IPS DF 19.7 (cell line): ENCODE measurements at places on chromosomes 4 and X.

- DNase-seq = no peak
Observed at GRCh38 chr4:5448221-5448620, 260.1 kb downstream of the EVC2 start.

- no peak for DNase-seq
Observed at GRCh38 chr4:177191991-177192390, 117.7 kb upstream of the NEIL3 start.

DNA sequence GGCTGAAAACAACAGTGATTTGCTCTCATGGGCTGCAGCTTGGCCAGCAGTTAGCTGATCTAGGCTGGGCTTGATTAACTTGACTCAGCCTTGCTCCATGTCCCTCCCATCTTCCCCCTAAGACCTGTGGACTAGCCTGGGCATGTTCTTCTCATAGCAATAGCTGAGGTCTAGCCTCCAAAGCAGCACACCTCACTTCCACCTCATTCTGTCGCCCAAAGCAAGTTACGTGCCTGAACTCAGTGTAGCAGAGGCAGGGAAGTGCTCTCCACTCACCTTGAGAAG is 62.2 kb downstream of the EVC start:
- no peak for DNase-seq

DNA sequence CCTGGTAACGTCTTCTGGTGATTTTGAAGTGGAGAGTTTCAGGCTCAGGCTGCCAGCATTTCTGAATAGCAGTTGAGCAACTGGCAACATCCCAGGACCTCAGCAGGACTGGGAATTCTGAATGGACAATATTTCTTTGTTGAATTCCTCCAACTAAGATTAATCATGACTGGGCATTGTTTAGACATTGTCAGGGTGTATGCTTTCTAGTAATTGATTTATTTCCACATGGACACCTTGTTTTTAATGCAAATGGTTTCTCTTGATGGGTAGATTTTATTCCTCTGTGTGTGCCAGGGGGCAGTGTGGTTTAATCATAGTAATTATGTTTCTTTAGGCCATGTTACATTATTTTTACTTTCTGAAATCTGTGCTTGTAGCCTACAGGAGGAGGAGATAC is 1004.7 kb upstream of the LCORL start:
- DNase-seq = no peak

DNA sequence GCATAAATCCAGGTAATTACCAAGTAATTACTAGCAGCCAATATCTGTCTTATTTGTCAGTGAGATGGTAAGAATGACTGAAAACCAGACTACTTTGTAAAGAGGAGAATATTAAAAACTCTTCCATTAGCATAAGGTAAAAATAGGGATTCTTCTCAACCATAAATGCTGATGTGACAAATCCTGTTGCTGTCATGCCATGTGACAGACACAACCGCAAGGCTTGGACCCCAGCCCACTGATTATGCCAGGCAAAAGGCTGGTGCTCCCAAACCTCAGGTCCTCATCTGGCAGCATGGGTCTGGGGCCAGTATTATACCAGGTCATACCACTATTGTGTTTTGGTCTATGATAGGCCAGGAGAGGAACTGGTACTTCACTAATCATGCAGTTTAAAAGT is 181.1 kb downstream of the ADAMTS3 start:
- no peak for DNase-seq

- DNase-seq = no peak
Observed at GRCh38 chrX:97402903-97403302, 519.2 kb downstream of the RPA4 start.

- DNase-seq = no peak
Observed at GRCh38 chr4:60581919-60582536, 618.1 kb upstream of the ADGRL3 start.

GRCh38 chrX:152641256-152641875 is 3.7 kb downstream of the GABRQ start:
- DNase-seq = no peak

DNA sequence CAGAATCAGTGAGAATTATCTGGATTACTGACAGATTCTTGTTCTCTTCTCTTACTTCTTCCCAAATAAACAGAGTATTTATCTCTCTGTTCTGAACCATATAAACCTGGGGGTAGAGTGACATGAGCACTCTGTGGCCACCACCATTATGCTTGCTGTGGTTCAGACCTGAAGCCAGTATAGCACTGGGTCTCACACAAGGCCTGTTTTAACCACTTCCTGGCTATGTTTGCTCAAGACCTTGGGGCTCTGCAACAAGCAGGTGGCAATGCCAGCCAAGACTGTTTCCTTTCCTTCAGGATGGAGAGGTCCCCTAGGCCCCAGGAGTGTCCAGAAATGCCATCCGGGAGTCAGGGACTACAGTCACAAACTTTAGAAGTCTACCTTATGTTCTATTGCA is 21.7 kb upstream of the HEPH start:
- no peak for DNase-seq
